ENCODE measurements at places on chromosomes 2 and 18.

DNA sequence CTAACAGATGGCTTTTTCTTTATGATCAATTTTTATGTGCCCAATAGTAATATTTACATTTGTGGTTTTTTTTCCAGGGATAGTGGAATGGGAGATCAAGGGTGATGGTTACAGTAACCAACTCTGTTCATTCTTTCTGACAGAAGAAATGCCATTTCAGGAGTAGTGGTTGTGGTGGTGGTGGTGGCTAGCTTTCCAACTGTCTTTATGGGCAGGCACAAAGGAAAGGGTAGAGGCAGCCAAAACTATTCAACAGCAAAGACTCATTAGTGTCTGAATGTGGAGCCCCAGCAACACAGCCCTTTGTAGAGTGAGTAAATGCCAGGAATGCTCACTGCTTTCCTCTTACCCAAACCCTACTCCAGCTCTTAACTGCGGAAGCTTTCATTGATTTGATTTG lies 227.7 kb downstream of the RND3 start:
- no peak for DNase-seq

- no peak for DNase-seq
These were observed 36.7 kb downstream of the FAM117B start for GRCh38 chr2:202671317-202672035.

GRCh38 chr2:191917967-191918651 lies 71.2 kb upstream of the CAVIN2 start:
- no peak for DNase-seq

DNA sequence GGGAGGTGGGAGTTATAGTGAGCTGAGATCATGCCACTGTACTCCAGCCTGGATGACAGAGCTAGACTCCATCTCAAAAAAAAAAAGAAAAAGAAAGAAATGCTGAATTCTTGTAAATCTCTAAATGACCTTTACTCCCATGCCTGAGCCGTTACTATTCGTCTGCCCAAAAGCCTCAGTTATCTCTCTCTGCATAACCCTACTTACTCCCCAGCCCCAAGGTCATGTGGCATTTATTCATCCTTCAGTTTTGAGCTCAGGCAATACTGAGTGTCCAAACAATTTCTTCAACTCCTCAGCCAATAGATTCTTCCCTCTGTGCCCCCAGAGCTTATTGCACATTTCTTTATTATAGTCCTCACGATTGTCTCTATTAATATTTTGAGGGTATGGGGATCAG lies 28.8 kb downstream of the RAB1A start:
- DNase-seq, result no peak

GRCh38 chr2:175806125-175806490 lies 196.0 kb downstream of the LNPK start:
- no peak for DNase-seq

DNA sequence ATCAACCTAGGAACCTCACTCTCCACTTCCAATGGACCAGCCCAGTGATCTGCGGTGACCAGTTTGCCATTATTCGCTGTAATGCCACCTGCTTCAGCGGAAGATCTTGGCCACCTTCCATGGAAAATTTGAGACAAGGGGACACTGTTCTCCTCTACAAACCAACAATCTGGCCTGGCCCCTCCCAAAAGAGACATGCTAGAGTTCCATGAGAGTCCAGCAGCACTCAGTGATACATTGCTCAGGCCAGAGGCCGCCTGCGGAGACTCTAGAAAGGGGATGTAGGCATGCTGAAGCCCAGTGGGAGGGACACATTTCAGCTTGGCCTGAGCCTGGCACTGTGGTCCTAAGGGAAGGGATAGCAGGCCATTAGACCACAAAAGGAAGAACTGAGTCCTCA lies 58.3 kb downstream of the COL6A3 start:
- DNase-seq, result no peak

GRCh38 chr2:201883606-201884369 lies 77.5 kb downstream of the CDK15 start:
- no peak for DNase-seq

DNA sequence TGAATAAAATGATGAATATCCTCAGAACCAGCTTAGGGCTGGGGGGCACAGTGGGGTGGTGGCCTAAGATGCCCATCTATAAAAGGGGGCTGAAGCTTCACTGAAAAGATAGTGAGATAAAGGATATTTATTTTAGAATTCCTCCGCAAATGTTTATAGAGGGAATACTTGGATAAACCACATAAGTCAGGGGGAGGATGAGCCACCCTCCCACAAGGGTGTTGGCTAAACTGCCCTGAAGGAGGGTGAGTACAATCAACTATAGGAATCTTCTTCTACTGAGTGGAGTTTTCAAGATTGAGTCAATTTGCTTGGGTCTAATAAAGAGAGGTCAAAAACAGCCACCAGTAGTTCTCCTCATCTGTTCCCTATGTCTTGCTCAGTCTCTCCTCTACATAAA lies 114.5 kb upstream of the TANK start:
- no peak for DNase-seq
